ENCODE measurements at places on chromosomes 16 and 17. TPM values are rescaled to one million over a fixed set of nuclear protein-coding genes. Genes with fewer than 3 reads are reported as not detected.

GOSR1 gene
- polyA plus RNA-seq: 27.0 TPM

- peak; percentile 52 for DNase-seq
Observed at GRCh38 chr16:85459529-85460251, 153.4 kb upstream of the GSE1 start.

DNA sequence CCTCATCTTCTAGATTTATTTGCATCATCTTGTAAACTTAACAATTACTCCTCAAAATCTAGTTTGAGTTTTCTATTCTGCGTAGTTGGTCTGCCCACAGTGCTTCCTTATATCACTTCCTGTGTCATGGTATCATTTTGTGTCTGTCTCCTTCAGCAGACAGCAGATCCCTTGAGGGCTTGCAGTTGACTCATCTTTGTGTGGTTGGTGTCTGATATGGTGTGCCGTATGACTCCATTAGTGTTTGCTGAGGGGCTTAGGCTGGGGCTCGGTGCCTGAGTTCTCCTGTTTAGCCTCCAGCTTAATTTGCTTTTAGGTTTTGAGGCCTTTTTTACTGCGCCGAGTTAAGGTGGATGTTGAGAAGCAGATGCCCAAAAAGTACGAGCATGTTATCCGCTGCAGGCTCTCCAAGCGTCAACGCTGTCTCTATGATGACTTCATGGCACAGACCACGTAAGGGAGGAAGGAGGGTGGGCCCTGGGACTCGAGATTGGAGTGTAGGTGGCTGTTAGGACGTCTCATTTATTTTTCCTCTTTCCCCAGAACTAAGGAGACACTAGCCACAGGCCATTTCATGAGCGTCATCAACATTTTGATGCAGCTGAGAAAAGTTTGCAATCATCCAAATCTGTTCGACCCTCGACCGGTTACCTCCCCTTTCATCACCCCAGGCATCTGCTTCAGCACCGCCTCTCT lies 16.9 kb downstream of the SRCAP start:
- no peak for DNase-seq

GRCh38 chr16:56675685-56676210 lies 6.1 kb downstream of the MT1H start:
- no peak for DNase-seq

GRCh38 chr16:5916711-5917191 lies 819.2 kb upstream of the EEF2KMT start:
- DNase-seq: no peak

DNA sequence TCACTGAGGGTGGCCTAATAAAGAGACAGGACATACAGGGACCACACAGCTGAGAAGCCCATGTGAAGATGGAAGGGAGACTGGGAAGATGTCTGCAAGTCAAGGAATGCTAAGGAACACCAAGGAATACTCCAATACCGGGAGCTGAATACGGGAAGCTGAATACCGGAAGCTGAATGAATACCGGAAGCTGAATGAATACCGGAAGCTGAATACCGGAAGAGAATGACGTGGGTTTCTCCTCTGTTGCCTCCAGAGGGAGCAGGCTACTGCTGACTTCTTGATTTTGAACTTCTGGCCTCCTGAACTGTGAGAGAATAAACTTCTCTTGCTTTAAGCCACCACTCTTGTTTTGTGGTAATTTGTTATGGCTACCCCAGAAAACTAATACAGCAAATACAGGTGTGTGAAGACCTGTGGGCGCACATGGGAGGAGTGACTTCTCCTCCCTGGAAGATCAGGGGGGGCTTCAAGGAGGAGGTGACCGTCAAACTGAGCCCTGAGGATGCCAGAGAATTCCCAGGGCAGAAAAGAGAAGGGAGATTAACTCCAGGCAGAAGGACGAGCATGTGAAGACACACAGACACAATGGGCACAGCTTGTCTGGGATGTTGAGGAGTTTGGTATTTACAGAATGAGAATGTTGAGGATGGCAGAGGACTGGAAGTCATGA lies 259.9 kb downstream of the IRF8 start:
- DNase-seq: no peak

GRCh38 chr16:57609541-57610401 lies 18.7 kb upstream of the ADGRG1 start:
- DNase-seq: no peak

GRCh38 chr17:78257810-78258322 lies 26.4 kb downstream of the TMEM235 start:
- peak; percentile 59 for DNase-seq

- DNase-seq: no peak
Observed at GRCh38 chr17:43767053-43767712, 8.6 kb upstream of the SOST start.

- no peak for DNase-seq
Observed at GRCh38 chr16:86362155-86362849, 148.0 kb upstream of the FOXF1 start.

DNA sequence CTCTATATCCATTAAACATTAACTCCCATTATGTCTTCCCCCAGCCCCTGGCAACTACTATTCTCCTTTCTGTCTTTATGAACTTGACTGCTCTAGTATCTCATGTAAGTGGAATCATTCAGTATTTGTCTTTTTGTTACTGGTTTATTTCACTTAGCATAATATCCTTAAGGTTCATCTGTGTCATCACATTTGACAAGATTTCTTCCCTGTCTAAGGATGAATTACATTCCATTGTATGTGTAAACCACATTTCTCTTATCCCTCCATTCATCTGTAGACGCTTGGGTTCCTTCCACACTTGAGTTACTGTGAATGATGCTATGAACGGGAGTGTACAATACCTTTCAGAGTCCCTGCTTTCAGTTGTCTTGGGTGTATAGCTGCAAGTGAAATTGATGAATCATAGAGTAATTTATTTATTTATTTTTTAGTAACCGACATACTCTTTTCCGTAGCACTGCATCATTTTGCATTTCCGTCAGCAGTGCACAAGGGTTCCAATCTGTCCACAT lies 399.7 kb upstream of the RBFOX1 start:
- DNase-seq: no peak

- no peak for DNase-seq
Observed at GRCh38 chr16:65834688-65835087, 531.8 kb upstream of the CDH5 start.

Data from muscle of back (tissue), 13 donors.